ENCODE measurements at places on chromosomes 2 and 18. TPM values are rescaled to one million over a fixed set of nuclear protein-coding genes. Genes with fewer than 3 reads are reported as not detected.

GRCh38 chr2:176109946-176110345, 2.9 kb downstream of the HOXD11 start:
- DNase-seq: no peak

The TMEM178A gene
- 93.3 TPM for polyA plus RNA-seq

DNA sequence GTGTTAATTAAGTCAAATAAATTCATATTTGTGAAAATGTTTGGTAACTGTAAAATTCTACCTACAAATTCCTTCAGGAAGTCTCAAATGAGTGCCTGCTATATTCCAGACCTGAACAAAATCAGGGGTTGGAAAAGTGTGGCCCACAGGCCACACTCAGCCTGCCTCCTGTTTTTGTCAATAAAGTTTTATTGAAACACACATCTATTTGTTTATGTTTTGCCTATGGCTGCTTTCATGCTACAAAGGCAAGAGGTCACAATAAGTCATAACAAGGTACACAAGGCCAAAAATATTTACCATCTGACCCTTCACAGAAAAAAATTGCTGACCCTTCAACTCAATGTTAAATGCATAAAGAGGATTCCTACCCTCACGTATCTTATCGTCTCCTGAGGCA, 581.7 kb downstream of the ARHGAP15 start:
- no peak for DNase-seq

DNA sequence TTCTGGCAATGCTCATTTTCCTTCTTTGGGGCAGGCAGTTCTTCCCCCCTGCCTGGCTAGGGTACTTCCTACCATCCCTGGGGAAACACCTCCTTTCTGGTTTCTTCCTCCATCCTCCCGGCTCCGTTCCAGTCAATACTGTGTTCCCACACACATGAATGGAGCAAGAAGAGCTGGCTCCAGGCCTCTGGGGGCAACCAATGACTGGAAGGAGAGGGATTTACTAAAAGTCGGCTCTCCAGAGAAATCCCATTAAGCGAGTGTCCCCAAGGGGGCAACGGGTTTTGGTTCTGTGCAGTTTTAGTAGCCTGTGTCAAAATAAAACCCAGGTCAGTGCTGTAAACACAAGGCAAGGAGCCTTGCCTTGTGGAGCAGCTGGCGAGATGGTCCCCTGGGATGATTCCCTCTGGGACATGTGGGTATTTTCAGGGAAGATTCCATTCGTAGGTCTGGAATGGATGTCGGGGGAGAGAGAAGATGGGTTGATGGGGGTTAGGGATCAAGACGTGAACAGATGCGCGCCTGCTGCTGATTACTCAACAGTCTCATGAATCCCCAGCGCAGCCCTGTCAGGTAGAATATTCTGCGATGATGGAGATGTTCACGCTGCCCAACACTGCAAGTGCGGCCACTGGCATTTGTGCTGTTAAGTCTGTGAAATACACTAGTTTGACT, 32.0 kb downstream of the EMILIN2 start:
- DNase-seq: no peak

GRCh38 chr18:59264651-59265245, 8.5 kb downstream of the RAX start:
- no peak for DNase-seq

GRCh38 chr2:197045115-197045514, 118.6 kb upstream of the PGAP1 start:
- no peak for DNase-seq

- peak; percentile 48 for DNase-seq
Observed at GRCh38 chr2:120441744-120442471, 96.0 kb downstream of the INHBB start.

The COBLL1 gene
- 103 TPM for polyA plus RNA-seq

- DNase-seq: no peak
Observed at GRCh38 chr18:24023185-24023814, 8.7 kb downstream of the TTC39C start.

The RAB12 gene
- 43.9 TPM for polyA plus RNA-seq

- DNase-seq: no peak
Observed at GRCh38 chr18:48310999-48311398, 98.2 kb downstream of the ZBTB7C start.

The CXCR2 gene
- 0.74 TPM for polyA plus RNA-seq

DNA sequence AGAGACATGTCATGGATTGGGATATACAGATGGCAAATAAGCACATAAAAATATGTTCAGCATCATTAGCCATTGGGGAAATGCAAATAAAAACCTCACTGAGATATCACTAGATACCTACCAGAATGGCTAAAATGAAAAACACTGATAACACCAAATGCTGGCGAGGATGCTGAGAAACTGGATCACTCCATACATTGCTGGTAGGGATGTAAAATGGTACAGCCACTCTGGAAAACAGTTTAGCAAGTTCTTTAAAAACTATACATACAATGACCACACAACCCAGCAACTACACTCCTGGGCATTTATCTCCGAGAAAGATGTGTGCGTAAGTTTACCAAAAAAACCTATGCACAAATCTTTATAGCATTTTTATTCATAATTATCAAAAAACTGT, 13.9 kb downstream of the PIAS2 start:
- no peak for DNase-seq

- DNase-seq: no peak
Observed at GRCh38 chr2:2824588-2824987, 493.5 kb upstream of the MYT1L start.

DNA sequence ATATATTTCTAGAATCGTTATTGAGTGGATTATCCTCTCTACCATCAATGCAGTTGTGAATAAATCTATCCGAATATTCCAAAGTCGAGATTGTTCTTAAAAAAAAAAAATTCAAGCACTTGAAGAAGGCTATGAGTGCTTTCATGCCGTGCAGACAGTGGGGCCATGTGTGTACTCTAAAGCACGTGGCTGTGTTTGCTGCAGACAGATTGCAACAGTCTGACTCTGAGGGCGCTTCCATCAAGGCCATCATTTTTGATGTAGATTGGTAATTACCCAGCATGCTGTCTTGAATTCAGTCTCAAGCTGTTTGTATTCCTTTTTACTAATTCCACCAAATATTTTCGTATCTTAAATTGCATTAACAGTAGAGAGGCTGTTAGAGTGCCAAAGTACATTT, 325.9 kb upstream of the LINC00305 start:
- no peak for DNase-seq

The PELI1 gene
- polyA plus RNA-seq: 28.6 TPM

The TNFAIP6 gene
- polyA plus RNA-seq: 0.75 TPM

- no peak for DNase-seq
Observed at GRCh38 chr2:151247432-151247831, 14.2 kb downstream of the RBM43 start.

- no peak for DNase-seq
Observed at GRCh38 chr2:100865816-100866460, 46.0 kb downstream of the NPAS2 start.

The IL1RN gene
- 2.9 TPM for polyA plus RNA-seq

- DNase-seq: no peak
Observed at GRCh38 chr18:72634500-72634899, 90.4 kb upstream of the CBLN2 start.

The FAM124B gene
- 2.3 TPM for polyA plus RNA-seq

All from renal pelvis (tissue), 12 donors.